Uterus (tissue), 4 donors: ENCODE measurements at places on chromosomes 3 and 15. TPM values are rescaled to one million over a fixed set of nuclear protein-coding genes. Genes with fewer than 3 reads are reported as not detected.
A peak's percentile ranks its signal among the peaks of the same experiment; 100 is the strongest.

- no peaks in the 10 kb centered on the region for H3K27me3 ChIP-seq
- H3K27ac ChIP-seq: no peak overlapping the region
- no peaks in the 10 kb centered on the region for H3K4me1 ChIP-seq
- H3K36me3 ChIP-seq: no peaks in the 10 kb centered on the region
Observed at GRCh38 chr3:135641761-135642160, 323.8 kb upstream of the PPP2R3A start.

The NLGN1 gene
- 44.8 TPM for total RNA-seq

The XIRP1 gene
- total RNA-seq: not detected

DNA sequence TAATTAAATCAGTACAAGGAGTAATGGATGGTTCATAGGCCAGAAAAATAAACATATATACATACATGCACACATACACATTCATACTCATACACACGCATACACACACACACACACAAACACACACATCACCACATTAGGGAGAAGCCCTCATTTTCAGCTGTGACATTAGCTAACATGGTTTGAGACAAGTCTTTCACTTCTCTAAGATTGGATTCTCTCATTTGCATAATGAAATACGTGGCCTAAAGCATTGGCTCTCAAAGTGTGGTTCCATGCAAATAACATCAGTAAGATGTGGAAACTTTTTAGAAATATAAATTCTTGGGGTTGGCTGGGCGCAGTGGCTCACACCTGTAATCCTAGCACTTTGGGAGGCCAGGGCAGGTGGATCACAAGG lies 452.6 kb downstream of the TAFA4 start:
- no peak overlapping the region for H3K27ac ChIP-seq
- DNase-seq: no peak
- H3K36me3 ChIP-seq: no peaks in the 10 kb centered on the region
- no peaks in the 10 kb centered on the region for H3K4me1 ChIP-seq
- H3K27me3 ChIP-seq: no peaks in the 10 kb centered on the region
- H3K4me3 ChIP-seq: no peak overlapping the region

GRCh38 chr15:63231706-63232105 lies 42.3 kb downstream of the RAB8B start:
- DNase-seq: no peak
- H3K4me1 ChIP-seq: no peaks in the 10 kb centered on the region
- H3K27ac ChIP-seq: no peak overlapping the region
- no peaks in the 10 kb centered on the region for H3K27me3 ChIP-seq
- no peaks in the 10 kb centered on the region for H3K36me3 ChIP-seq

- peaks cover 5% of the 10 kb centered on the region for H3K4me1 ChIP-seq
- no peaks in the 10 kb centered on the region for H3K36me3 ChIP-seq
- DNase-seq: peak; percentile 92
- H3K4me3 ChIP-seq: no peak overlapping the region
Observed at GRCh38 chr3:193780810-193781478, 187.9 kb downstream of the OPA1 start.

The ALDH1A2 gene
- total RNA-seq: 47.9 TPM

GRCh38 chr3:157529751-157530150 lies 26.5 kb upstream of the VEPH1 start:
- no peaks in the 10 kb centered on the region for H3K36me3 ChIP-seq
- no peak for DNase-seq

The CD96 gene
- 2.1 TPM for total RNA-seq

DNA sequence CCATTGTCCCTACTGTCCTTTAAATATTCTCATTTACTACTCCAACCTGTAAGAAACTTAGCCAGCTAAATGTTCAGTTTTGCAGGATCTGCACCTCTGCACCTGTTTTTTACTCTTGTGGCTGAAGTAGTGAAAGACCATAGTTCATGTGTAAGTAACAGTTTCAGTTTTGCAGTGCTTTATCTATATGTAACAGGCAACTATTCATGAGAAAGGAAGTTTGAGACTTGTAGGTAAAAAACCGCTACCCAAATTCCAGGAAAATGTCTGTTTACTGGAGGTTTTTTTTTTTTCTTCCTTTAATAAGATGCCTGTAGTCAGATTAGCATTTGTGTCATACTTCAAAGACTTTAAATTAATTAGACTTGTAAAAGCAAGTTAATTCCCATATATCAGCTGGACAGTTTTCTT lies 25.4 kb upstream of the MBNL1 start:
- H3K4me3 ChIP-seq: no peak overlapping the region
- no peaks in the 10 kb centered on the region for H3K27me3 ChIP-seq
- peaks cover 2% of the 10 kb centered on the region for H3K36me3 ChIP-seq
- H3K27ac ChIP-seq: no peak overlapping the region

- H3K27ac ChIP-seq: no peak overlapping the region
- H3K27me3 ChIP-seq: no peaks in the 10 kb centered on the region
- no peak for DNase-seq
- no peaks in the 10 kb centered on the region for H3K36me3 ChIP-seq
- no peaks in the 10 kb centered on the region for H3K4me1 ChIP-seq
Observed at GRCh38 chr3:38650248-38650951, 913 bp upstream of the SCN5A start.
